Pancreas (tissue), 10 donors: ENCODE measurements at places on chromosomes 11 and 22. TPM values are rescaled to one million over a fixed set of nuclear protein-coding genes. Genes with fewer than 3 reads are reported as not detected.
A peak's percentile ranks its signal among the peaks of the same experiment; 100 is the strongest.

- no peaks in the 10 kb centered on the region for H3K4me1 ChIP-seq
- peak overlapping the region; percentile 97 for H3K4me3 ChIP-seq
- H3K27me3 ChIP-seq: no peaks in the 10 kb centered on the region
Observed at GRCh38 chr11:746289-747157, 741 bp upstream of the TALDO1 start.

DNA sequence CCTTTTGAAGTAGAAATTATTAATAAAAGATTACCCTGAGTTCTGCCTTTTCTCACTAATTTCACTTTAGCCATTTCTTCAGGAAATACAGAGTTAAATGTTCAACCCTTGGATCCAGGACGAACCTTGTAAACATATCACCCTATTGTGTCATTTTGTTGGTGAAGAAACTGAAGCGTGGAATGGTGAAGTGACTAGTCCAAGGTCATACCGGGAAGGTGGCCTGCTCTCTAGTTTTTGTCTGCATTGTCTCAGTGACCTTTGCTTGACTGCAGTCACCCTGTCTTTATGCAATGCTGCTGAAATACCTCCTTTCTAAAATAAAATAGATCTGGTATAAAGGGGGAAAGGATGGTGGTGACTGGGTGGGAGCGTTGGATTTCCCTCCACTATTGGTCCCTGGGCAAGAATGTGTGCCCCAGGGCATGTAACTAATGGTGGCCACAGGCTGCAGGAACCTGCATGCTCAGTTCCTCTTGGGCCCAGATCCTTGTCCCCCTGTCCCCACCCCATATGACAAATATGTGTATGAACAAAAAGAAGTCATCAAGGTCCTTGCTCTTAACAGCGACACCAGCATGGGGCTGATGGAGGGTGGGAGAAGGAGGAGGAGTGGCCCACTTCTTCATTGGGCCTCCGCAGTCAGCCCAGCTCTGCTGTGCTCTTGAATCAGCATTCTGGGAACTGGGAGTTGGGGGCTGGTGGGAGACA lies 977 bp upstream of the SORL1-AS1 start:
- no peaks in the 10 kb centered on the region for H3K36me3 ChIP-seq
- no peak for DNase-seq
- H3K27me3 ChIP-seq: no peaks in the 10 kb centered on the region
- H3K27ac ChIP-seq: no peak overlapping the region
- H3K4me1 ChIP-seq: no peaks in the 10 kb centered on the region

DNA sequence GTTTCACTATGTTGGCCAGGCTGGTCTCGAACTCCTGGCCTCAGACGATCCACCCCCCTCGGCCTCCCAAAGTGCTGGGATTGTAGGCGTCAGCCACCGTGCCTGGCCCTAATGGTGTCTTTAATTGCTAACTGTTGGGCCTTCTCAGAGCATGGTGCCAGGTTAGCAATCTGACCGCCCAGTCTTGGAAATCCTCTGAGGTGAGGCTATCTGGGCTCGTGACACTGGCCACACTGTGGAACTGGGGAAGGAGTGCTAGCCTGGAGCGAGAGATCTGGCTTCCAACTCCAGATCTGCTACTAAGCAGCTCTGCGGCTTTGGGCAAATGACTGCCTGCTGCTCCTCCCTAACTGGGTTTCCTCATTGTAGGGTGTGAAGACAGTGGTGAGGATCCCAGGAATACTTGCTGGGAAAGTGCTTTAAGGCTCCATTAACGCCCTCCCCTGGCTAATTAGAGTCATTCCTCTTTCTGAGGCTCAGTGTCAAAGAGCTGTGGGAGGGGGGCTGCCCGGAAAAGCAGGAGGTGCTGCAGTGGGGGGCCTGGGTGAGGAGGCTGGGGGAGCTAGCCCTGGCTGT lies 35.4 kb downstream of the CHRDL2 start:
- no peak for DNase-seq
- H3K36me3 ChIP-seq: no peaks in the 10 kb centered on the region
- H3K4me1 ChIP-seq: peaks cover 17% of the 10 kb centered on the region

- no peak overlapping the region for H3K27ac ChIP-seq
- H3K4me3 ChIP-seq: no peak overlapping the region
- no peaks in the 10 kb centered on the region for H3K27me3 ChIP-seq
- no peaks in the 10 kb centered on the region for H3K36me3 ChIP-seq
- no peak for DNase-seq
Observed at GRCh38 chr22:19689408-19689807, 24.9 kb upstream of the SEPTIN5 start.

DNA sequence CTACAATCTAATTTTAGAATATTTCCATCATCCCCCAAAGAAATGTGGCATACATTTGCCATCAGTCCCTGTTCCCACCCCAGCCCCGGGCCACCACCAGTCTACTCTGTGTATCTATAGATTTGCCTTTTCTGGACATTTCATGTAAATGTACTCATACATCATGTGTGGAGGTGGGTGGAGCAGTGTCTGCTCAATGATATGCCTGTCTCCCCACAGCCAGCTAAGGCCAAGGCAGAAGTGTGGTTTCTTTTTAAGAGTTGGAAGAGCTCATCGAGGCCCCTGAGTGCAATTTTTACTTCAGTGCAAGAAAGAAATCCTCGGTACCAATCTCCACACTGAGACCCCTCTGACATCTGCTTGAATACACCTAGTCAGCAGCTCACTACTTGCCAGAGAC lies 80.5 kb downstream of the TP53I11 start:
- no peaks in the 10 kb centered on the region for H3K27me3 ChIP-seq
- H3K4me3 ChIP-seq: no peak overlapping the region
- DNase-seq: no peak
- no peaks in the 10 kb centered on the region for H3K36me3 ChIP-seq
- no peaks in the 10 kb centered on the region for H3K4me1 ChIP-seq

DNA sequence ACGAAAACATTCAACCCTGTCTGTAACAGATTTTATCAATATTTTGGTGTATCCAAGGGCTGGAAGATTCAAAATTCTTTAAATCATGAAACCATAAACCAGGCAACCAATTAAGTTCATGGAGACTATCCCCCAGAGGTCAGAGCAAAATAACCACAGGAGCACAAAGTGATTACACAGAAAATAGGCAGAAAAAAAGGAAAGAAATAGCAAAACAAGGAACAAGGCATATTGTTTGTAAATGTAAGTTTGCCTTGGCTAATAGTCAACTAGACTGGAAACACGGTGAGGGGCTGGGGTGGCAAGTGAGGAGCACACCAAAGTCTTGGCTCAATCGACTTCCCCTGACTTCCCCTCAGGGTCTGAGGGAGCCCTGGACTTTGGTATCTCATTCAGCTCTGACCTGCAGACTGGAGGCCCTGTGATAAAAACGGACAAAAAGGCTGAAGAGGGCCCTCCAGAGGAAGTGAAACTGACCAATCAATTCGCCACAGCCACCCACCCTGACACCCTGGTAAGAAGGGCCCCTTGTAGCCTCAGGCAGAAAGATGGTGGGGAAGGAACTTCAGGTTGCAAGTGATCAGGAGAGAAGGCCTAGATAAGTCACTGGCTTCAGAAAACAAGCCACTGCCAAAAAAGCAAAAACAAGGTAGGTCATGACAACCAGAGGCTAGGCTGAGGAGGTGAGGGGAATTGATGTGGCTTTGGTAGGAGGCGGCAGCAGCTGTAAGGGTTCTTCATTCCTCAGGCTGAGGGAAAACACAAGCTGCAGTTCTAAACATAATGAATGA lies 1.8 kb downstream of the SIK3 start:
- H3K27ac ChIP-seq: peak overlapping the region; percentile 99
- no peak for DNase-seq
- H3K4me3 ChIP-seq: no peak overlapping the region
- H3K36me3 ChIP-seq: no peaks in the 10 kb centered on the region
- H3K4me1 ChIP-seq: peaks cover 28% of the 10 kb centered on the region
- H3K27me3 ChIP-seq: no peaks in the 10 kb centered on the region

DNA sequence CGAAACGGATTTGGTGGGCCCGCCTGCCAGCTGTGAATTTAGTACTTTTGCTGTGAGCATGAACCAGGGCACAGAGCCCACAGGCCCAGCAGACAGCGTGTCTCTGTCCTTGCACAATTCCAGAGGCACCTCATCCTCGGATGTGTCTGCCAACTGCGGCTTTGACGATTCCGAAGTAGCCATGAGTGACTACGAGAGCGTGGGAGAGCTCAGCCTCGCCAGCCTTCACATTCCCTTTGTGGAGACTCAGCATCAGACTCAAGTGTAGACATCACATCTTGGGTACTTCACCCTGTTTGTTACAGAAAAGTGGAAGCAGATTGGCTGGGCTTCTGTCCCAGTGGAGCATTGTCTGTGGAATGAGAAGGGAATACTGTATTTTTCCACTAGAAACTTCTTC lies 78.6 kb upstream of the MTNR1B start:
- H3K4me3 ChIP-seq: no peak overlapping the region
- no peak for DNase-seq

- H3K36me3 ChIP-seq: no peaks in the 10 kb centered on the region
- H3K27ac ChIP-seq: peak overlapping the region; percentile 62
- H3K27me3 ChIP-seq: no peaks in the 10 kb centered on the region
- H3K4me3 ChIP-seq: peak overlapping the region; percentile 15
- DNase-seq: peak; percentile 87
- H3K4me1 ChIP-seq: peaks cover 28% of the 10 kb centered on the region
Observed at GRCh38 chr11:75151346-75152047, 590 bp downstream of the SLCO2B1 start.

DNA sequence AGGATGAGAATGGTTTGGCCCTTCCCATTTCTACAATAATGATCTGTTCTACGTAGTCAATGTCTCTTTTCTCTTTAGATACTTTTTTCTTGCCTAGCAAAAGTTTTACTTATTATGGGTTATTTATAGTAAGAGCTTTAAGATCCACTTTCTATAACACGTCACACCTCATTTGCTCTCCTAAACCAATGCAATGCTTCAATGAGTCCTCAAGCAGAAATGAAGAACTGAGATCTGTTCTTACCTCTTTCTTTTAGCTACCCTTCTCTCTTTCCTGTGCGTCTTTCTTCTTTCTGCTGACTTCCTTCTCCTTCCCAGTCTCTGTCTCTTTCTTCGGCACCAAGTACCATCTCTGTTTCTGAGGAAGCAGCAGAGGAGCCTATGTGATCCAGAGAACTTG lies 61.8 kb downstream of the SNX19 start:
- peaks cover 4% of the 10 kb centered on the region for H3K4me1 ChIP-seq
- H3K27ac ChIP-seq: no peak overlapping the region
- H3K27me3 ChIP-seq: no peaks in the 10 kb centered on the region
- no peak for DNase-seq
- no peak overlapping the region for H3K4me3 ChIP-seq

DNA sequence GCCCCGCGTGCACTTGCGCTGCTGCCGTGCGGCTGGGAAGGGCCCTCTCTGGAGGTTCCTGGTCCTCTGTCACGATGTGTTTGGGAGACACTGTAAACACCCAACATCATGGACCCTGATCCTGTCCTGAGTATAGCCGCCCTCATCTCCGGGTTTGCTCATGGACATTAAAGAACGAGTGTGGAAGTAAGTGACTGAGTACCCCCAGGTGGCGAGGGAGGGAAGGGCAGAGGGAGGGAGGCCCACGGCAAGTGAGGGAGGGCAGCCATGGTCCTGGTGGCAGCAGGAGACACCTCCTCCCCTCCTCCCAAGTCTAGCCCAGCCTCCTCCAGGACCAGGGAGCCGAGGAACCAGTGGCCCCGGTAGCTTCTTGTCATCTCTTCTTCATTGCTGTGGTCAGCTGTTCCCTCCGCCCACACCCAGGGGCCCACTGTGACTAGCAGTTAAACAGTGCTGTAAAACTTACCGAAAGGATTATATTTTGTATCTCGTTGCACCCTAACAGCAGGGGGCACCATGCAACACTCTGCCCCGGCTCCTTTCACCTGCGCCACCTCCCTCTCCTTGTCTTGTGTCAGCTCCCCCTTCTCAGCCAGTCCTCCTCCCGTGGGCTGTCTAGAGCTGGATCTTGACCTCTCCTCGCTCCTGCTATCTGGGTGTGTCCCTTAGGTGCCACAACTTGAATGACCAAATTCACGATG lies 566.5 kb upstream of the B3GAT1 start:
- no peak for DNase-seq
- H3K27me3 ChIP-seq: no peaks in the 10 kb centered on the region
- H3K4me3 ChIP-seq: no peak overlapping the region
- H3K27ac ChIP-seq: no peak overlapping the region
- no peaks in the 10 kb centered on the region for H3K36me3 ChIP-seq

DNA sequence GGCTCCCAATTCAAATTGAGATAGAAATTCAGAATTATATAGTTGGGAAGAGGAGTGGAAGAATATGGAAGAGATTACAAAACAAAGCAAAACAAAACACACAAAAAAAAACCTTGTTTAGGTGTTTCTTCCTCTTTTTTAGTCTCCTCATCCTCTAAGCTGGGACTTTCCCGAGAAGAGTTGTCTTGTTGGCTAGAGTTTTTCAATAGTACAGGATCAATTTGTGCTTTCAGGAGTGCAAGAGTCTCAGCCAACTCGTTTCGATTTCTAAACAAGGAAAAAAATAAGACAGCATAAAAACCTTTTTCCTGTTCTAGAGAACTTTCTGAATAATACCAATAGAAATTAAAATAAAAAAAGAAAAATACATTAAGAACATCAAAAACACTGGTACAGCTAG lies 87.8 kb upstream of the CLNS1A start:
- H3K4me1 ChIP-seq: no peaks in the 10 kb centered on the region
- H3K27me3 ChIP-seq: no peaks in the 10 kb centered on the region
- no peak overlapping the region for H3K4me3 ChIP-seq
- peaks cover 14% of the 10 kb centered on the region for H3K36me3 ChIP-seq
- DNase-seq: no peak

- no peak overlapping the region for H3K4me3 ChIP-seq
- no peaks in the 10 kb centered on the region for H3K27me3 ChIP-seq
- DNase-seq: no peak
- H3K27ac ChIP-seq: no peak overlapping the region
Observed at GRCh38 chr11:65586247-65586630, 9.4 kb downstream of the KCNK7 start.

DNA sequence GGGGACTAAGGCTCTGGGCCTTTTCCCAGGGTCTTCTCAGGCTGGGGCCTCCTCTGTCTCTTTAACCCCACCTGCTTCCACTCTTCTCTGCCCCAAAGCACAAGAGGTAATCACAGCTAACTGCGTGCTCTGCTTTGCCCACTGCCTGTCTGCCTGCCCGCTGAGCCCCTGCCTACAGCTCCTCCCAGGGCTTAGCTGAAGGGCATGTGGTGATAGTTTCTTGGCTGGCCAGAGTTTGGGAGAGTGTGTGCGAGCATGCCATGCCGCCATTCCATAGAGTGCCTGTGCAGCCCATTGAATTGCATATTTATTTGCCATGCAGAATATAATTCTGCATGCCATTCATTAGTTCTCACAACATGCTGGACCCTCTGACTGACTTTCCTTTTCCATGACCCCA lies 32.5 kb downstream of the PHLDB1 start:
- DNase-seq: no peak
- H3K36me3 ChIP-seq: peaks cover 5% of the 10 kb centered on the region
- no peaks in the 10 kb centered on the region for H3K27me3 ChIP-seq

Gene LUZP2
- total RNA-seq: not detected

Gene TMPRSS6
- total RNA-seq: 0.13 TPM

Gene PRG3
- not detected for total RNA-seq

Gene MUC2
- total RNA-seq: not detected

Gene C11orf24
- total RNA-seq: 17.9 TPM

Gene OR52N4
- not detected for total RNA-seq

Gene TRIM6
- total RNA-seq: 1.7 TPM

Gene SLC22A9
- total RNA-seq: 0.28 TPM

Gene GGTLC2
- not detected for total RNA-seq

Gene SCGB1D2
- 0.50 TPM for total RNA-seq

Gene RTN4R
- total RNA-seq: 0.88 TPM

Gene AIFM3
- 1.1 TPM for total RNA-seq
